ENCODE measurements at places on chromosomes 6 and 20.

DNA sequence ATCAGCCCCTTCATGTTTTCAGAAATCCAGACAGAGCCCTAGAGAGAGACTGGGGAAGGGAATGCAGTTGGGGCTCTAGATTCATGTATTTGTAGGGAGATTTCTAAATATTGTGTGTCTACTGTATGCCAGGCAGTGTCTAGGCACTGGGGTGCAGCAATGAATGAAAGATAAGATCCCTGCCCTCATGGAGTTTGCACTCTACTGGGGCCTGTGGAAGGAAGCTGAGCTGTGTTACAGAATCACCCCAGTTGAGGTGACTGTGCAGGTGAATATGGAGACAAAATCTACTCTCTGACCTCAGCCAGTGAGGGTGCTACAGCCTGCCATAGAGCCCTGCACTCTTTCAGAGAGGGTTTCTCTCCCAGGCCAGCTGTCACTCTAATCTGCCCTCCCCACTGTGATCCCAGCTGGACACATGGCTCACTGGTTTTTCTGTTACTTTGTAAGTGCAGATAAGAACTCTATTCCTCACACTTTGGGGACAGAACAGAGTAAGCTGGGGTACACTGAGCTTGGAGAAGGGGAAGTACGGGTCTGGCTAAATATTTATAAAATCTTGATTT, 69.2 kb upstream of the E2F3 start:
- no peak for DNase-seq

DNA sequence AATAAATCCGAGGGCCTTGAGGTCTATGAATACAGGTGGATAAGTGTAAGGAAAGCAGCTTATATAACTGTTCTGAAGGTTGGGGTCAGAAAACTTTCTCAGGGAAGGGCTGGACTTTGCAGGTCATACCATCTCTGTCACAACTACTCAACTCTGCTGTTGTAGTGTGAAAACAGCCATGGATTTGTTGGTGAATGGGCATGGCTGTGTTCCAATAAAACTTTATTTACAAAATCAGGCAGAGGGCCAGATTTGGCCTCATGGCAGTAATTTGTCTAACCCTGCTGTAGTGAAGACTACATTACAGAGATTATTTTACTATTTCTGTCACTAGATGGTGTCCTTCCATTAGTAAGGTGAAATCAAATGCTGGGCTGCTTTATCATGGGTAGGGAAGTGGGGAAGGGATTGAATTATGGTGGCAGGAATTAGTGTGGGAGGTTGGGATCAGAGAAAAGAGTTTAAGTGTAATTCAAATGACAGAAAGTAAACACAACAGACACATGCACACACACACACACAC, 409.6 kb upstream of the CHD6 start:
- DNase-seq: no peak

DNA sequence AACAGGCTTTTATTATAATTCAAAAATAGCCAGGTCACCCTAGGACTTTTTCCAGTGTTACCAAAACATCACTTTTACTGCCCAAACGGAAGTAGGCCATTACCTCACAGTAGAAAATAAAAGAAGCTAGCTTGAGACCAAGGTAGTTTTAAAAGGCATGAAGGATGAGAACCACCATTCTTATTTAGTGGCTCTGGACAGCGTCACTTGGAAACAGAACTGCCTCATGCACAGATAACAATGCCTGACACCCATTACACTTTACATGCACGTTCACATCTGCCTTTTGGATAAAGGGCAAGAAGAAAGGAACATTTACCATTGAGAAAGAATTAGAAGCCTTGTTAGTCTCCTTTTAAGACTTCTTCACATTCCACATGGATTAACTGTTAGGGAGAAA, 1.9 kb upstream of the PAQR8 start:
- DNase-seq: no peak

- DNase-seq: no peak
Observed at GRCh38 chr6:157982102-157982562, 469 bp downstream of the SYNJ2 start.

DNA sequence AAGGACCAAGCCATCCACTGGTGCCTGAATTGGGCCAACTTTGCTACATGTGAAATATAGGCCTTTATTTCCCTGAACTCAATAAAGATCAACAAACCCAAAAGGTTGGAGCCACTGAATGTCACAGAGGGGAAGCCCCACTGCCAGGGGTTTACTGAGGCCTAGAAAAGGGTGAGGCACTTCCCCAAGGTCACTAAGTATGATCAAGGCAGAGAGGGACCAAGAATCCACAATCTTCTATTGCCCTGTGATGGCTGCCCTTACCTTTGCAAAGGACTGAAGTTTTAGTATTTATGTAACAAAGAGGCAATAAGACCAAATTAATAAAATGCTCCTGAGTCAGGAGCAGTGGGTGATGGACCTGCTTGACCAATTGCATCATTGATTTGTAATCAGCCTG, 18.0 kb downstream of the TREM1 start:
- no peak for DNase-seq

DNA sequence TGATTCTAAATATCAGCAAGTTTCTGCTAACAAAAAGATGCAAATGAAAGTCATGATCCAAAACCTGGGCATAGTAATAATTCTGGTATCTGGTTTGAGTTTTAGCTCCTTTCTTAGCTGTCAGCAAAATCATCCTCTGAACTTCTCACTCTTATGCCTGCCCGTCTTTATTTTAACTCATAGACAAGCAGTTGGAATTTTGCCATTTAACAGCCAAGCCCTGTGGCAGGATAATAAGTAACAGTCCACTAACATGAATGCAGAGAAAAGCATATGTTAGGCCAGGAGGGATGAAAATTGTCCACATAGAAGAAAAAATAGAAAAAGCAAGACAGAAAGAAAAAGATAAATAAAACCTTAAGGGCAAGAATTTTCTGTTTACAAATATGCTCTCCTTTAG, 170.0 kb upstream of the LAMA2 start:
- DNase-seq: no peak

All from stimulated activated CD8-positive, alpha-beta memory T cell treated with anti-CD3 and anti-CD28 coated beads, Interleukin-7, amount 100 ng/mL, for 24 hours (primary cell).